Cardiac septum (tissue), 1 donor: ENCODE measurements at places on chromosomes 6 and 20. TPM values are rescaled to one million over a fixed set of nuclear protein-coding genes. Genes with fewer than 3 reads are reported as not detected.

Gene IYD
- not detected for total RNA-seq

Gene L3MBTL1
- 7.9 TPM for total RNA-seq

Gene EYS
- 0.24 TPM for total RNA-seq

Gene GABRR2
- total RNA-seq: 1.7 TPM

Gene FNDC11
- not detected for total RNA-seq

Gene CRISP3
- 0.32 TPM for total RNA-seq
